ENCODE measurements at places on chromosomes 5 and 9. TPM values are rescaled to one million over a fixed set of nuclear protein-coding genes. Genes with fewer than 3 reads are reported as not detected.
A peak's percentile ranks its signal among the peaks of the same experiment; 100 is the strongest.

CCL28 gene
- total RNA-seq: 0.11 TPM

GRCh38 chr9:73149371-73150067 lies 2.1 kb upstream of the ANXA1 start:
- peak; percentile 89 for DNase-seq

DNA sequence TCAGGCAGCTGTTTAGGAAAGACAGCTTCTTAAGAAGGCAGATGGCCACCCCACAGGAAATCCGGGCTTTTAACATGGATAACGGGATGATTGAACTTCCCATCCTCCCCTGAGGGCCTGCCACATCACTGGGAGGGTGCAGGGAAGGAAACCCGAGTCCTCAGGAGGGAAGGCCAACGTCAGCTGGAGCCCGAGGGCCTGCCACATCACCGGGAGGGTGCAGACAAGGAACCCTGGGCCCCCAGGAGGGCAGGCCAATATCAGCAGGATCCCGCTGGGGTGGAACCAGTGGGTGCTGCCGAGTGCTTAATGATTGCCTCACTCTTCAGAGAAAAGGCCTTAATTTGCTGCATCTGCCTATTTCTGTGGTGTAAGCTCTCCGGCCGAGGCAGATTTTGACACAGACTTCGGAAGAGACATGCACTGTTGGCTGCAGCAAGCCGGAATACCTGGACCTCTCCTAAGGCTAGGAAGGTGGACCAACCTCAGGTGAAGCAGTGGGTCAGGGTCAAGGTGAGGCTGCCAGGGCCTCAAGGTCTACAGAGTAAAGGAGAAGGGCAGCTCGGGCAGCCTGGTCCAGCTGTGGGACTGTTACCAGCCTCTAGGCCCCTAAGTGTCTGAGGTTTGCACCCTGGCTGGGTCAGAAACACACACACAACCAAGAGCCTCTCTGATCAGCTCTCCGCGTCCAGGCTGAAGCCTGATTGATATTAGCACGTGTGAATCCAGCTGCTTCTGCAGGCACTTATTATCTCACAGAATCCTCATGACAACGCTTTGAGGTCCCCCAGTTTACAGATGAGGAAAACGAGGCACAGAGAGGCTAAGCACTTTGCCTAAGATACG lies 14.8 kb upstream of the COL5A1 start:
- DNase-seq: peak; percentile 32

DNA sequence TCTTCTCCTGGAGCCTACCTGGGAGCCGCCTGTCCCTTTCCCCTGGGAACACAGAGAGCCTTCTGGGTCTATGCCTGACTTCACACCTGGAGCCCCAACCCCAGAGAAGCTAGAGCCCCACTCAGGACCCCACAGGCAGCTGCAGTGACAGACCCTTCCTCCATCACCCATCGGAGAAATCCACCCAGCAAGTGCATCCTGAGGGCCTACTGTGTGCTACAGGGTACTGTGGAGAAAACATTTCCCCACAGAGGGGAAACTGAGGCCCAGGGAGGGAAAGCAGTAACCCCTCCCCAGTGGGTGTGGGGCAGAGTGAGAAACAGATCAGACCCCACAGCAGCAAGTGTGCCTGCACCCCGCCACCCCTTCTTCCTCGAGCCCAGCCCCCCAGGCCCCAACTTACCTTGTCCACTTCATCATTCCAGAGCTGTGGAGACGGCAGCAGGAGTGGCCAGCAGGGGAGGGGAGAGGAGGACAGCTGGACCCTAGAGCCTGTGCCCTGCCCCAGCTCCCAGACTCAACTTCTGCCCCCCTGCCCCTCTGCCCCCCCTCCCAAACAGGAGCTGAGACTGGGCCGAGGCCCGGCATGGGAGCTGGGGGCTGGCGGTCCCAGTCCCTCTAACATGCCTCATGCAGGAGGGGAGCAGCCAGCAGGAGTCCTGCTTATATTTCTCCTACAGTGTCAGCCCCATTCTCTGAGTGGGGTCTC lies 17.7 kb downstream of the SH3GLB2 start:
- no peak for DNase-seq

DNA sequence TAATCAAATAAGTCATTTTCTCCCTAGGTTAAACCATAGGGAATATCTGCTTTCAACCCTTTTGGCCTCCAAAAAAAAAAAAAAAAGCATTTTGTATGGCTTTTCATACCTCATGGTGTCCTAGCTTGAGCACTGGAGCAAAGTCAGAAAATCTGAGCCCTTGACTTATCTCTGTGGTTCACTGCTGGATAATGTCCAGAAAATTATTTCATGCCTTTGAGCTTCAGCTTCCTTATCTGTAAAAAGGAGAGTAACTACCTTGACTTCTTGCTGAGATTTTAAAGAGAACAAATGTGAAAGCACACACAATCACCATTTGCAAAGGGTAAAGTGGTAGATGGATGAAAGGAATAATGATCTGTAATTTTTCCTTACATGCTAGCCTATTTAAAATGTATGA lies 165.9 kb downstream of the ALDH1A1 start:
- DNase-seq: no peak

Data from HT1080 (cell line).